ENCODE measurements at places on chromosomes 7 and 10. TPM values are rescaled to one million over a fixed set of nuclear protein-coding genes. Genes with fewer than 3 reads are reported as not detected.

- DNase-seq = no peak
- no peak overlapping the region for H3K4me3 ChIP-seq
- no peaks in the 10 kb centered on the region for H3K27me3 ChIP-seq
- peaks cover 2% of the 10 kb centered on the region for H3K36me3 ChIP-seq
- H3K27ac ChIP-seq = no peak overlapping the region
Measured at GRCh38 chr10:74419958-74420375, 268.9 kb downstream of the ADK start.

- peaks cover 37% of the 10 kb centered on the region for H3K36me3 ChIP-seq
- H3K27ac ChIP-seq = peak overlapping the region; percentile 95
- H3K27me3 ChIP-seq = no peaks in the 10 kb centered on the region
- H3K4me3 ChIP-seq = peak overlapping the region; percentile 97
- H3K4me1 ChIP-seq = peaks cover 74% of the 10 kb centered on the region
- peak; percentile 48 for DNase-seq
Measured at GRCh38 chr10:43137717-43138020, 576 bp upstream of the CSGALNACT2 start.

DNA sequence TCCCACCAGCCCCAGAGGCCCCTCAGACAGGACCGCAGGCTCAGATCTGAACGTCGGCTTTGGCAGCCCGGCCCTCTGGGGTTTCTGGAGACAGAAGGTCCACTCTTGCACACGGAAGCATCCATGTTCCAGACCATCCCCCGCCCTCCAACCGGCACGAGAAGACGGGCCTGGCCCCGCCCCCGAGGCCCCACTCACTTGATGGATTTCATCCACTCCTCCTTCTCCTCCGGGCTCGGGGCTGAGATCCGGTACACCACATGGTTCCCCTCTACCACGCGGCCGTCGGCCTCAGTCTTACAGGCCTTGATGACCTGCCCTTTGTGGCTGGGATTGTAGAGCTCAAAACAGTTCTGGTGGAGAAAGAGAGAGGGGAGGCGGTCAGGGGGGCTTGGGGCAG, 107.3 kb downstream of the CYTH3 start:
- H3K4me3 ChIP-seq = no peak overlapping the region
- H3K27ac ChIP-seq = no peak overlapping the region

GRCh38 chr7:78587443-78588044, 789.0 kb downstream of the PHTF2 start:
- H3K27ac ChIP-seq = no peak overlapping the region
- no peaks in the 10 kb centered on the region for H3K36me3 ChIP-seq

DNA sequence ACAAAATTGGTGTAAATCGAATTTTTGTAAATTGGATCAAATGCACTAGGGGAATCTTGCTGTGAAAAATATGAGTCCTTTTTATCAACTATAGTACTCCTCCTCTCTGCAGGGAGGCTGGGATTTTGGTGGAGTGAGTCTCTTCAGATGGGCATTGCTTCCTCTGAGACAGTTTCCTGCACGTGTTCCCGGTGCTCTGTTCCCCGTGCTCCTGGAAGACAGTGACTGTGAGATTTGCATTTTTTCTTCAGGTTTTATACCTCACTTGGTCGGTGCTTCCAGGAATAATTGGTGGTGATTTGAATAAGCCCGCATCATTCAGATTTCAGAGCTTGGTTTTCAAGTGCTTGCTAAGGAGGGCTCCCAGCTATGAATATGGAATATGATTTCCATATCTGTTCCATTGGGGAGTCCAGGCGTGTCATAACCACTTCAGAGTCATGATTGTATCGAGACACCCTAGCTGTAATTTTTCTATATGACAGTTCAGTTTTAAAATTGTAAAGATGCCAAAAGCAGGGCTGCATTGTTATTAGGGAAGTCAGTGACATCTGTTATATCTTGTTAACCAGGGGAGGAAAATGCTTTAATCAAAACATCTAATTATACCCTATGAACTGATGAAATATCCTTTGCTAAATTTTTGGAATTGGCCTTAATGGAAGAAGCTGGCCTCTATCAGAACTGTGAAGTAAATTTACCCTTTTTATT, 12.3 kb downstream of the AUTS2 start:
- H3K4me3 ChIP-seq = no peak overlapping the region
- no peaks in the 10 kb centered on the region for H3K36me3 ChIP-seq
- no peak for DNase-seq
- H3K27me3 ChIP-seq = peaks cover 33% of the 10 kb centered on the region

DNA sequence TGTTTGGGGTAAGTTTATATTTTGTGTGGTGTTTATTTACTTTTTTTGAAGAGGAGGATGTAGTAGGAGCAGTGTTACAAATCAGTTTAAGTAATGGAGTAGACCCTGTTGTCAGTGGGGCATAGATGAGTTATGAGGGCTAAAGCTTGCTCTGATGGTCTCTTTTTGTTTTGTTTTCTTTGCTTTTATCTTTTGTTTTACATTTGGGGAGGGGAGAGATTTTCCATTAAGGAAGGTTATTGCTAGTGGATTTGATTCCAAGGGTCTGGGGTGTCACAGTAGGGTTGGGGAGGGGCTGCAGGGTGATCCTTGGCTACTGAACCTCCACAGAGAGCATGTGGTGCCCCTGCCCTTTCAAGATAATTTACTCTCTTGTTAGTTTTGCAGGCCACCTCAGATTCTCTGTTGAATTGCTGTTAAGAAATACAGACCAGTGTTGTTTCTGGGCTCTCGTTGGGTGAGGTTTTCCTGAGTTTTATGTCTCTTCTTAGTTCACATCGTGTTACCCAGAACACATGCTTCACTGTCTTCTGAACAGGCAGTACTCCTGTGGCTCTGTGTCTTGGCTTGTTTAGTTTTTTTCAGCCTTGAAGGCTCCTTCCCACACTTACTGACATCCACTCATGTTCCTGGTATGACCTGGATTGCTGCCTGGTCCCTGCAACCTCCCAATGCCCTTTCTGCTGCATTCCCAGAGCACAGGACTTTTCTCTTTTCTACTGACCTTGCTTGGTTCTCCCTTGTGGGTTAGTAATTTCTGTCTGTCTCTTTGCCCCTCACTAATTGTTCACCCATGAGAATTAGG, 4.2 kb downstream of the KIFBP start:
- H3K27me3 ChIP-seq = no peaks in the 10 kb centered on the region
- H3K27ac ChIP-seq = no peak overlapping the region
- no peak overlapping the region for H3K4me3 ChIP-seq
- DNase-seq = no peak

DNA sequence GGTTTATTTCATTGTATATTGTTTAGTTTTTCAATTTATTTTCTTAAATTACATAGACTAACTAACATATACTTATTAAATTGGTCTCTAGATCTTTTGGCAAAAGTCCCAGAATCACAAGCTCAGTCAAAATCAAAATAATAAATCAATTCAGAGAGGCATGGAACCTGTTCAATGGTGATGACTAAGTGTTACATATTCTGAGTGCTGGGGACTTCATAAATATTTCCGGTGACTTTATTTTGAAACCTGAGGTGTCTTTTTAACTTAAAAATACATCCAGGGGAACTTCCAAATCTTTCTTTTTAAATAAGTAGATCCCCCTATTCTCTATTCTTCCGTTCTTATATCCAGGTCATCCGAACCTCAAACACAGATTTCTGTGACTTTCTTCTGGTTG, 89.6 kb upstream of the ZNF804B start:
- H3K36me3 ChIP-seq = no peaks in the 10 kb centered on the region
- no peak for DNase-seq
- no peak overlapping the region for H3K27ac ChIP-seq
- H3K4me3 ChIP-seq = no peak overlapping the region

DNA sequence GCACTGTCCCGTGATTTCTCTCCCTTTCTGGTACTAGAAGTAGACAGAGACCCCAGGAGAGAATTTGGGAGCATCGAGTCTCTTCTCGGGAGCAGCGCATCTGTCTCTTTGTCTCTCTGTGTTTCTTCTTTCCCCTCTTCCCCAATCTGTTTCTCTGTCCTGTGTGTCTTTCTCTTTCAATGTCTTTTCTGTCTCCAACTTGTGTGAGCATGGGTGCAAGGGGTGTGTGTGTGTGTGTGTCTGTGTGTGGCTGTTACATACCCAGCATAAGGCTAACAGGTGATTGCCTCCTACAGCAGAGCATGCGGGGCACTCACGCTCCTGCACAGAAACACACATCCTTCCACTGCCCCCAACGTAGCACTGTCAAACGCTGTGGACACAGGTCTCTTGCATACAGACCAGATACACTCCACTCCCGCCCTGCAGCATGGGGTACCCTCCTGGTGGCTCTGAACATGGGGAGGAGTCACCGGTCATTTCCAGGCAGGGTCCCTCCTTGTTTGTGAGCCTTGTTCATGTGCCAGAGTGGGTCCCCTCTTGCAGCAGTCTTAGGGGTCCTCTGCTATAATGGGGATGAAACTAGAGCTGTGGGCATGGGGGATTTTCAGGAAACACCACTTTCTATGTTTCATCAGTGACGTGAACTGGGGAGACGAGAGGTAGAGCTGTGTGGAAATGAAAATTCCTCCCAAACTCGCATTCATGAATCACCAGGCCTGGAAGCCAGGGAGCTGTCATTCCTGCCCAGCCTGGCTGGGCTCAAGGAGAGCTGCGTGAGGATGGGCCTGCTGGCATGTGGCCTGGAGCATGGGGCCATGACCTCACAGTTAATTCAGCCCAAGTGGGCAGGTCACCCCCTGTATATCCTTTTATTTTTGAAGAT, 980 bp downstream of the ADAMTS14 start:
- H3K27ac ChIP-seq = no peak overlapping the region
- peak overlapping the region; percentile 58 for H3K4me3 ChIP-seq
- DNase-seq = no peak
- H3K27me3 ChIP-seq = peaks cover 54% of the 10 kb centered on the region
- H3K36me3 ChIP-seq = no peaks in the 10 kb centered on the region
- peaks cover 15% of the 10 kb centered on the region for H3K4me1 ChIP-seq

- no peak overlapping the region for H3K4me3 ChIP-seq
- DNase-seq = no peak
- H3K27me3 ChIP-seq = no peaks in the 10 kb centered on the region
- H3K27ac ChIP-seq = no peak overlapping the region
Measured at GRCh38 chr7:34656041-34656440, 2.0 kb upstream of the NPSR1 start.

GRCh38 chr10:23114228-23114850, 19.0 kb downstream of the MSRB2 start:
- H3K36me3 ChIP-seq = no peaks in the 10 kb centered on the region
- no peak overlapping the region for H3K27ac ChIP-seq
- no peaks in the 10 kb centered on the region for H3K4me1 ChIP-seq
- no peak for DNase-seq
- no peaks in the 10 kb centered on the region for H3K27me3 ChIP-seq

DNA sequence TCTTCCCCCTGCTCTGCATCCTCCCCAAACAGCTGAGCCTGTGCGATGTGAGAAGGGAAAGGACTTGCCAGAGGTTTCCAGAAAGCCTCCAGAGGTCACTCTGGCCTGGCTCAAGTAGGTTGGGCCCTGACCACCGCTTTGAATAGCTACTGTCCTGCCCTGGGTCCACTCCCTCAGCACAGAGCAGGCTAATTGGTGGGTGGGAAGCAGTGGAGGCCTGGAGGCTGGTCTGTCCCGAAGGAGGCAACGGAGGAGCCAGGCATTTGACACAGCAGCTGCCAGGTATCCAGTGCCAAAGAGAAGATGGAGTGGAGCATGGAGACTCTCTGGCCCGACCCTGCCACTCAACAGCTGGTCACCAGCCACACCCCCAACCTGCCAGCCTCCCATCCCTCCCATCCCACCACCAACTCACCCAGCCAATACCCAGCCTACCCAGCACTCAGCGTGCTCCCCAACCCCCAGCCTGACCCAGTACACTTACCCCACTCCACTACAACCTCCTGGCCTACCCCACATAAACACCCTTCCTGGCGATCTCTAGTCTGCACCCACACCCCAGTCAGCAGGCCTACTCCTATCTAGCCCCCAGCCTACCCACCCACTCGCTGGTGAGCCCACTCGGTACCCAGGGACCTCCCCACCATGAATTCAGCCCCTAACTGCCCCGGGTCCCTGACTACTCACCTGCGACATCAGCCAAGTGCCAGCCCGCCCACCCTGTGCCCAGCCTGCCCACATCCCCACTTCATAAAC, 64.6 kb upstream of the COL13A1 start:
- H3K4me1 ChIP-seq = peaks cover 14% of the 10 kb centered on the region
- H3K4me3 ChIP-seq = no peak overlapping the region
- H3K27ac ChIP-seq = no peak overlapping the region
- no peaks in the 10 kb centered on the region for H3K36me3 ChIP-seq
- no peak for DNase-seq

- H3K27me3 ChIP-seq = peaks cover 3% of the 10 kb centered on the region
- H3K27ac ChIP-seq = no peak overlapping the region
- no peaks in the 10 kb centered on the region for H3K36me3 ChIP-seq
- peaks cover 1% of the 10 kb centered on the region for H3K4me1 ChIP-seq
- H3K4me3 ChIP-seq = no peak overlapping the region
Measured at GRCh38 chr7:25567430-25567829, 339.1 kb upstream of the NPVF start.

- H3K4me3 ChIP-seq = peak overlapping the region; percentile 91
- no peaks in the 10 kb centered on the region for H3K27me3 ChIP-seq
- peaks cover 7% of the 10 kb centered on the region for H3K36me3 ChIP-seq
Measured at GRCh38 chr10:118342638-118343020, 505 bp upstream of the FAM204A start.

DNA sequence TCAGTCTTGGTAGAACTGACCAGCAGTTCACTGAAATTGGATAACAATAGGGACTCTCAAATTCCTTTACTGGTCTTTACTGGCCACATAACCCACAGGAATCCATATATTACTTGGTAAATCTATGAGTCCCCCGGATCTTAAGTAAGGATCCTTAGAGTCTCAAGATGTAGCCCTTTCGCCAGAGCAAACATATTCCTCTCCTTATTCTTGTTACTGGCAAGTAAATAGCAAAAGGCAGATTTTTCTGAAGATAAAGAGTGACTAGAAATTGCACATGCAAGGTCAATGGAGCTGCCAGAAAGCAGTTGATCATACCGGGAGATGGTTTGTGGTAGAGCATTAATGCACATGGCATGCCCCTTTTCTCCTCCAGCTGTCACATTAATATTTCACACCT, 283.0 kb downstream of the HDAC9 start:
- DNase-seq = no peak
- H3K27ac ChIP-seq = no peak overlapping the region
- no peaks in the 10 kb centered on the region for H3K4me1 ChIP-seq
- no peak overlapping the region for H3K4me3 ChIP-seq
- no peaks in the 10 kb centered on the region for H3K27me3 ChIP-seq
- H3K36me3 ChIP-seq = no peaks in the 10 kb centered on the region

The GRID1 gene
- not detected for total RNA-seq

GRCh38 chr7:132469264-132469663, 107.0 kb downstream of the PLXNA4 start:
- H3K4me3 ChIP-seq = no peak overlapping the region
- no peak for DNase-seq
- H3K4me1 ChIP-seq = peaks cover 6% of the 10 kb centered on the region
- H3K27me3 ChIP-seq = peaks cover 31% of the 10 kb centered on the region
- H3K36me3 ChIP-seq = no peaks in the 10 kb centered on the region

DNA sequence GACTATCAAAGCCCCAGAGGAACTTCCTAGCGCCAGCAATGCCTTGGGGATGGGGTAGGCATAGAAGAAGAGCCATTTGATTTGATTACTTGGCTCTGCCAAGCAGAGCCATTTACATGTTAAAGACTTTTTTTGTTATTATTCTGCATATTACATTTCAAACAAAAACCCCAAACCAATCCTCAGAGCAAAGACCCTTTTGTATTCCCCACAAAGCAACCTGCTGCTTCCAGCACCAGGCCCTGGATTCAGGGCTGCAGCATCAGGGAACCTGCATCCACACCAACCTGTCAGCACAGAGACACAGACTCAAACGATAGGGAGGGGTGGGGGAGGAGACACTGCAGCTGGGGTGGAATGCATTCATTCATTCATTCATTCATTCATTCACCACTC, 73.2 kb downstream of the GRID1 start:
- peak; percentile 1 for DNase-seq
- H3K36me3 ChIP-seq = no peaks in the 10 kb centered on the region
- H3K27ac ChIP-seq = no peak overlapping the region
- H3K4me3 ChIP-seq = no peak overlapping the region
- no peaks in the 10 kb centered on the region for H3K27me3 ChIP-seq
- H3K4me1 ChIP-seq = no peaks in the 10 kb centered on the region

Measured in activated CD8-positive, alpha-beta memory T cell treated with anti-CD3 and anti-CD28 coated beads, Interleukin-2, amount 10 ng/mL, durations not matched to agents 7 days and 5 days (primary cell).